ENCODE measurements at places on chromosomes 13 and 19.
A peak's percentile ranks its signal among the peaks of the same experiment; 100 is the strongest.

GRCh38 chr19:11261431-11261970 is 823 bp downstream of the DOCK6 start:
- DNase-seq = no peak

- no peak for DNase-seq
Observed at GRCh38 chr19:33649627-33650305, 28.0 kb downstream of the CHST8 start.

DNA sequence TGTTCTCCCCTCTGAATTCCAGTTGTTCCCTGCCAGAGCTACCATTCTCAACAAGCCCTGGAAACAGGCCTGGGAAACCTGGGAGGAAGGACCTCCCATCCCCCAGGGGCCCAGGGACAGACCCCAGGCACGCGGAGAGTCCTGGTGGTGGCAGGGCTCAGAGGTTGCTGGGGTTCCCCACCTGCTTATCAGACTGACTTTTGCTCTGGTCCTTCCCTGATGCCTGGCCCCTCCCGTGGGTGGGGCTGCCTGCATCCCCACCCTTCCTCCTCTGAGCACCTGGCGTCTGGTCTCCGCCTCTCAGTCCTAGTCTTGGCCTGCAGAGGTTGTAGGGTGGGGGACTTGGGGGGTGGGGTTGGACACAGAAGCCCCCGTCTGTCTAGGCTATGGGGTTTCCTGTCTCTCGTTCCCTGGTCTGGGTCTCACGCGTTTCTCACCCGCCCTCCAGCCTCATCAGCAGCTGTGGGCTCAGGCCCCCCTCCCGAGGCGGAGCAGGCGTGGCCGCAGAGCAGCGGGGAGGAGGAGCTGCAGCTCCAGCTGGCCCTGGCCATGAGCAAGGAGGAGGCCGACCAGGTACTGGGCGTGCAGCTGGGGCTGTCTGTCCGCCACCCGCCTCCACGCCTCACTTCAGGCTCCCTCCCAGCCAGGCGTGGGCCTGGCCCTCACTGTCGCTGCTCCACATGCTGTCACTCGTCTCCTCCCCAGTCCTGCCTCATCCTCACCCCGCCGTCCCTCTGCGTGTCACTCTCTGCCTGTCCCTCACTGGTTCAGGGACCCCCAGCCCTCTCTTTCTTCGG is 13.6 kb downstream of the EPN1 start:
- no peak for DNase-seq

DNA sequence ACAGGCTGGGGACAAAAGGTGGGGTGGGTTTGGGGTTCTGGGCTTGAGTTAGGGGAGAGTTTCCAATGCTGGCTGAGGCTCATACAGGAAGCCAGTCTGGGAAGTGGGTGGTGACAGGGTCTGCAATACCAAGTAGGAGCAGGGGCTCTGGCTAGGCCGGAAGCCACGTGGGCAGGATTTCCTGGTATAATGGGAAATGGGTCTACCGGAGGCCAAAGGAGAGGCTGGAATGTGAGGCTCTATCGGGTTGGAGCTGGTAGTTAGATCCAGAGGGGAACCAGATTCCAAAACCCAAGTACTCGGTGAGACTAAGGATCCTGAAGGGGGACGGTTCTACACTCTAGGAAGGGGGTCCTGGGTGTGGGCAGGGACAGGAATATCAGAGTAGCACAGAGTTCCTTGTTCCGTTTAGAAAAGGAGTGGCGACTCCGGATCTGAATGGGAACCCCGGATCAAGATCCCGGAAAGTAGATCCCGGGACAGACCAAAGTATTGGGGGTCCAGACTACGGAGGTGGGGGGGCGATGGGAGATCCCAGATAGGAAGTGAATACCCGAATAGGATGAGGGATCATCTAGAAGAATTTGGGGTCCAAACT is 802 bp downstream of the CDC37 start:
- no peak for DNase-seq

DNA sequence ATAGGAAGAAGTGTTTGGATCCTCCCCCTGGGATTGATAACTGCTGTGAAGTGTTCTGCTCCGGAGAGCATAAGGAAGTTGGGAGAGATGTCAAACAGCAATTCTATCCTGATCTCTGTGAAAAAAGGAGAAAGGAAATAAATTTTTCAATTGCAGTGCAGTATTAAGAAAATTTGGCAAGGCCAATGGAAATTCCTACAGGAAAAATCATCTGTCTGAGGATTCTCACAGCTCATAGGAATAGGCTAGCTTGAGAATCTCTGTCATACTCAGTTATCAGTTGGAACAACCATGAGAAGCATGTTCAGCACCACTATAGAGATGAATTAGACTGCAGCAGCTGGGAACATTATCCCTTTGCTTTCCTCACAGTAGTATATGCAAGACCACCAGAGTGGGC is 1238.9 kb upstream of the MIR17HG start:
- no peak for DNase-seq

- DNase-seq = no peak
Observed at GRCh38 chr19:17160908-17161307, 54.2 kb upstream of the USE1 start.

DNA sequence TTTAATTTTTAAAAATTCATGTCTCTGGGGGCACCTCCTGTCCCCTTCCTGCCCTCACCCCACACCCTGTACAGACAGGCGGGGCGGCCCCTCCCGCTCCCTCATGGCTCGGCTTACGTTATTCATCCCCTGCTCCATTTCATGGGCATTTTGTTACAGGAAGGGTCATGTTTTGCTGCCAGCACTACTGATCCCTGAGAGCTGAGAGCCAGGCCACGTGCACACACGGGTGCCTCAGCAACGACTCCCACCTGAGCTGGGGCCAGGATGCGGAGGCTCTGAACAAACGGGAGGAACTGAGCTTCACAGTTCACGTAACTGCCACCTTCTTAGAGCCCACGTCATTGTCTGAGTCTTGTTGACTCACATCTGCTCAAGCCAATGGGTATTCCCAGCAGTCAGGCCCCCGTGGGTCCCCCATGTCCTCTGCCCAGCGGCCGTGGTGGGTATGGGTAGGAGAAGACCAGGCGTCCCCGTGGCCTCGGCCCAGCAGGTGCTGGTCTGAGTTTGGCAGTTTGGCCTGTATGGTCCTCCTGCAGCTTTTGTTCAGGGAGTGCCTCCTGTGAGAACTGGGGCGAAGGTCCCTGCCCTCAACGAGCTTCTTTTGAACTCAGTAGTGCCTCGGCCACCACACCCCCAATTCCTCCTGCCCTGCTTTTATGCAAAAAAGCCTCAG is 16.4 kb upstream of the TMEM255B start:
- no peak for DNase-seq

DNA sequence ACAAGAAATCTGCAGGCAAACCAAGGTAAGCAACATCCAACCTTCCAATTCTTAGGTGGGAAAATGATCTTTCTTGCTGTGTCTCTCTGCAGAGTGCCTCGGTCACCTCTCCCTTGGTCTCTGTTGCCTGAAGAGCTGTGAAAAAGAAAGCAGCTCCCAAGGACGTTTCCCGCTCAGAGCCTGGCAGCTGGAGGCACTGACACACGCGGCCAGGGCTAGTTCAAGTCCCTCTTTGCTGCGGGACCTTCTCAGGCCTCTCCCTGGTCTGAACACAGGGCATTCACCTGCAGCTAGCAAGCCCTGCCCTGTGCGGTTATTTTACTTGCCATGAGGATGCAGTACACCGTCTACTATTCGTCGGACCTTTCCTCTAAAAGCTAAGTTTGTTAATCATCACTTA is 3.8 kb downstream of the MED26 start:
- DNase-seq = no peak

DNA sequence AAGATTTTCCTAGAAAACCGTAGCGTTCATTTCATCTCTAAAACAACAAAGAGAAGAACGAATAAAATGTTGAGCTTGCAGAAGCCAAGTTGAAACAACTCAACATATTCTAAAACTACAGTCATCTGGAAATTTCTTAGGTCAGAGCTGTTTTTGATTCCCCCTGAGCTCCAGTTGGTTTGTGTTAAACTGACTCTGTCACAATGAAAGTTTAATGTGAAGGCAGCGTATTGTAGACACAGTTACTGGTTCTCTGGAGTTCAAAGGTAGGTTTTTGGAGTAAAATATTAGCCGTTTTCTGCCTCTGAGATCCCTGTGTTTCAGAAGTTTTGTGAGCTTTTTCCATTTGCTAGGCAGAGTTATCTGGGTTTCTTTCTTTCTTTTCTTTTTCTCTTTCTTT is 2.2 kb downstream of the ARHGEF7 start:
- DNase-seq = no peak

DNA sequence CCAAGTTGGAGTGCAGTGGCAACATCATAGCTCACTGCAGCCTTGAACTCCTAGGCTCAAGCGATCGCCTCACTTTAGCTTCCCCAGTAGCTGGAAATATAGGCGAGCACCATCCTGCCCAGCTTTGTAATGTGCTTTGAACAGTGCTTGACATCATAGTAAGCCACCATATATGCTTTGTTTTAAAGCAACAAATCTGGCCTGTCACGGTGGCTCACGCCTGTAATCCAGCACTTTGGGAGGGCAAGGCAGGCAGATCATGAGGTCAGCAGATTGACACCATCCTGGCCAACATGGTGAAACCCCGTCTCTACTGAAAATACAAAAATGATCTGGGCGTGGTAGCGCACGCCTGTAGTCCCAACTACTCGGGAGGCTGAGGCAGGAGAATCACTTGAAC is 1.8 kb upstream of the SLC7A1 start:
- DNase-seq = no peak

DNA sequence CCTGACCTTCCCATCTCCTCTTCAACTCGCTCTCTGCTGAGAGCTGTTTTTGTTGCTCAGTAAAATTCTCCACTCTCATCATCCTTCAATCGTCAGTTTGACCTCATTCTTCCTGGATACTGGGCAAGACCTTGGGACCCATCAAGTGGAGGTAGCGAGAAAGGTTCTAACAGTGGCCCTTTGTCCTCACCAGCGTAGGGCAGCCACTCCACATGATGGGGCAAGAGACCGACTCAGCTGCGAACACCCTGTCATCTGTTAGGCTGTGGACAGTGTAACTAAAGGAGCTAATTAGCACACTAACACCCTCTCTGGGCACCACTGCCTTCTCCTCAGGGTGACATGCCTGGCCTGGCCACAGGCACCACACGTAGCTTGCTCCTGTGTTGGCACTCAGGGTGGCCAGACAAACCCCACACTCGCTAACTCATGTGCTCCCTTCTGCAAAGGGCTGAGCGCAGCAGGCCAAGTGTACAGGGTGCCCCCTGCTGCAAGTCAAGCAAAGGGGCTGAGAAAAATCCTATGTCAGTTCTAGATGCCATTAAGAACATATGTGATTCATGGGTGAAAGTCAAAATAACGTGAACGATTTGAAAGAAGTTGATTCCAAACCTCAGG is 1216.0 kb downstream of the SLITRK5 start:
- DNase-seq = no peak

DNA sequence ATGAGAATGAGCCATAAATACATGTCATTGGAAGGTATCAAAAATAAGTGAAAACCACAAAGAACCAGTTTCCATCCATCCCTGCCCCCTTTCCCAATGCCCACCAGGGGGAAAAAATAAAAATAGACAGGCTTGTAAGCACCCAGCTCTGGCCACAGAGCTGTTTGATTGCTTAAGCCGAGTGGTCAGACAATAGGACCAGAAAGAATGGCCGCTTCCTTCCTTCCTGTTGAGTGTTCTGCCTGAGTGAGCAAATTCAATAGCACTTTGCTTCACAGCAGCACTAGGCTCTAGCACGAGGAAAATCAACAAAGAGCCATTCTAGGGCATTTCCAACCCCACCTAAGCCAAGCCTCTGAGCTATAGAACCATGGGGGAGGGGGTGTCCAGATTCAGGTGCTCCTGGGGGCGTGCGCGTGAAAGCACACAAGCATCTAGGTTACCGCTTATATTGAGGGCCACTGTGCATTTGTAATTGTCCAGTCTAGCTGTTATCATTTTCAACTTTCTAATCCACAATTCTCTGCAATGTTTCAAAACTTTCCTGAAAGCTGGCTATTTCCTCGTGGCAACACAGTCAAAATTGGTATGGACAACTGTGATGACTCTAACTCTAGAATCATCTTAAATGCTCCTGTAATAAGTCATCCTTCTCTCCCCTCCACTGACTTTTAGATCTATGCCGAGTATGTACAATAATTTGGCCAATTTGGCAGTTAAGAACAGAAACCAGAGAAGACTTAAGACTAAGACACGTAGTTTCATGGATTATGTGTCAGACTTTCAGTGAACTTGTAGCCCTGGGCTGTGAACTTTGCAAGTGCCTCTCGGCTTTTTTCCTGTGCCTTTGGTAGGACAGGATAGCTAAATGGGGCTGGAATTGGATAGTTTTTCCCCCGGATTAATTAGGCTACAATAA is 64.3 kb downstream of the SPRY2 start:
- DNase-seq = peak; percentile 3

GRCh38 chr13:106498571-106498970 is 36.9 kb downstream of the EFNB2 start:
- peak; percentile 23 for DNase-seq

DNA sequence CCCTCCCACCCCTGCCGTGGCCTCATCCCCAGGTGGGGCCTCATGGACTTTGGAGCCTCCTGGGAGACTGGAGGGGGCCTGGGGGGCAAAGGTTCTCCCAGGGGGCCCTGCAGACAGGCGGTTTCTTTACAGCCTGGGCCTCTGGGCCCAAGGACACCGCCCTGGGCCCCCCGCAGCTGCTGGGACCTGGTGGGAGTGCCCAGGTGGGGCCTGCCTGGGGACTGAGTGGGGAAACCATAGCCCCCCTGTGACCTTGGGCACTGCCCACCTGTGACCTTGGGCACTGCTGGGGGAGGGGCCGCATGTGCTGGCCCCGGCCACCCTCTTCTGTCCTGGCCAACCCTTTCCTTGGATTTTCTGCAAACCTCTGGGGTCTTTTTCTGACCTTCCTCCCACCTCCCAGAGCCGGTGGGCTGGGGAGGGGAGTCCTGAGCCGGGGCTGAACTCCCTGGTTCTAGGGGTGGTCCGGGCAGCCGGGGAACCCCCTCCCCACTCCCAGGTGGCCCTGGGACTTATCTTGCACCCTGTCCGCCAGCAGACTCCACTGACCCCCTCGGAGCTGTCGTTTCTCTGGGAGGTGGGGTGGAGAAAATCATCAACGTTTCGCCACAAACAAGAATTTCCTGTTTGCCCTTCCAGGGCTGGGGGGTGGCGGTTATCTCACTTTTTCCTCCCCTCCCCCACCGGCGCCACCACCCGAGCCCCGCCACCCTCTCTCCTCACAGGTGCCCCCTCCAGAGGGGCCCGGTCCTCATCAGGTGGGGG is 27.0 kb downstream of the ARID3A start:
- no peak for DNase-seq

- DNase-seq = no peak
Observed at GRCh38 chr13:52394586-52394985, 11.4 kb downstream of the THSD1 start.

GRCh38 chr13:98475522-98475921 is 101.4 kb downstream of the STK24 start:
- no peak for DNase-seq
